Sciatic nerve (tissue), 2 donors: ENCODE measurements at places on chromosomes 13 and 19. TPM values are rescaled to one million over a fixed set of nuclear protein-coding genes. Genes with fewer than 3 reads are reported as not detected.
A peak's percentile ranks its signal among the peaks of the same experiment; 100 is the strongest.

The SIGLEC9 gene
- 5.3 TPM for total RNA-seq

The ATCAY gene
- not detected for total RNA-seq

The FGF22 gene
- 3.2 TPM for total RNA-seq

DNA sequence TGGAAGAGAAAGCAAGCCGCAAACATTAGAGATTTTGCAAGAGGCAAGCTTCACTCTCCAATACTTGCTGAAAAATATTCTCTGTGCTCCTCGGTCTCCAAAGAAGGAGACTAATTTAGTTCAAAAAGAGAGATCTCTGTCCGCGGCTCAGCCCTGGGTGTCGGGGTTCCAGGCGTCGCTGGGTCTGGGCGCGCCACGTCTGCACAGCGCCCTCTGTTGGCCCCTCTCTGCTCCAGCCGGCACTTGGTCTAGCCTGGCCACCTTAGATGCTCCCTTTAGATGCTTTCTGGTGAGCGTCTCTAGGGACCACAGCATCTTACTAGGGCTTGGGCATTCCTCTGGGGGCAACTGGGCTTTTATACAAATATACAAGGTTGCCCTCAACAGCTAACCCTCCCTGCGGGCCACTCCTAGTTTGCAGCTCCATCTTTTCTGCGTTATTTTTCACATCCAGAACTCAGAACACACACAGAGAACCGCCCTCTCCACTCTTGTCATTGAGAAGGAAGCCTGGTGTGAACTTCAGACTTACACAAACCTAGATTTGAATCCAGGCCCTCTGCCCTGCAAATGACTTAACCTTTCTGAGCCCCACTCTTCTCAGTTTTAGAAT, 78.3 kb downstream of the CYSLTR2 start:
- DNase-seq, result peak; percentile 69

- no peak for DNase-seq
These were observed 56.5 kb downstream of the F2RL3 start for GRCh38 chr19:16945364-16945714.

The CBY2 gene
- not detected for total RNA-seq
